ENCODE measurements at places on chromosomes 13 and 19.
A peak's percentile ranks its signal among the peaks of the same experiment; 100 is the strongest.

- DNase-seq: no peak
Measured at GRCh38 chr13:91122766-91123165, 224.7 kb upstream of the MIR17HG start.

DNA sequence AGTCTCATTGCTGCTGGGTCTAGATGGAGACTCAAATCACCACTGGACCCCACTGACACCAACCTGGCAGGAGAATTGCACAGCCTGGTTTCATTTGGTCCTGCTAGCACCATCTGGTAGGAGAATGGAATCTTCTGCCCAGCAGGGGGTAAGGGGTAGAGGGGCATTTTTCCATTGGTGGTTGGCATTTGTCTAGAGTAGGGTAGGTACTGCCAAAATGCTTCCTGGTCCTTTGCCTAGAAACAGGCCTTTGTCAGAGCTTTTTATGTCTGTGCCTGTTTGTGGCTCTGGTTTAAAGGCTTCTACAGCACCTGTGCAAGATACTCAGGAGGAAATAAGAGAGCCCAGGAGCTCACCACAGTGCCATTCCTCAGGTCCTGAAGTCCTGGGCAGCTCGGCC, 121.3 kb downstream of the KCTD12 start:
- DNase-seq: no peak

DNA sequence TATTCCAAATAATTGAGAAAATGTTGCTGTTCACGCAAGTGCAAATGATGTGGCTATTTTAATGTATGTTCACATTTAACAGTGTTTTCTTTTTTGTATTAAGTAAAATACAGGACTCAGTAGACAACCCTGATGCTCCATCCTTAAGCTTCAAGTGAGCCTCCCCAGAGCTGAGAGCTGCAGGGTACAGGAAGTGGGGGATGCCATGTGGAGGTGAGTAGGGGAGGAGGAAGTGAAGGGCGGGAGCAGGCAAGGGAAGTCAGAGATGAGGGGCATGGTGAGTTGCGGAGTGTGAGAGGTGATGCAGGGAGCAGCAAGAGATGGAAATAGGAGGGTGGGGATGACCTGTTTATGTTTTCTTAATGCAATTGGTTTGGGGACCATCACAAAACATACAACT, 711.0 kb downstream of the UQCRFS1 start:
- DNase-seq: no peak

GRCh38 chr19:35431145-35431807, 16.8 kb upstream of the FFAR2 start:
- no peak for DNase-seq

- DNase-seq: peak; percentile 33
Measured at GRCh38 chr19:290372-291005, 714 bp downstream of the PLPP2 start.

All from activated naive CD4-positive, alpha-beta T cell treated with anti-CD3 and anti-CD28 coated beads, Interleukin-2, amount 50 U/mL, for 16 hours (primary cell).